ENCODE measurements at places on chromosomes 5 and 9.

- no peak for DNase-seq
Observed at GRCh38 chr5:96143450-96143849, 181.8 kb upstream of the ELL2 start.

- no peak for DNase-seq
Observed at GRCh38 chr5:126015235-126016181, 407.7 kb upstream of the GRAMD2B start.

DNA sequence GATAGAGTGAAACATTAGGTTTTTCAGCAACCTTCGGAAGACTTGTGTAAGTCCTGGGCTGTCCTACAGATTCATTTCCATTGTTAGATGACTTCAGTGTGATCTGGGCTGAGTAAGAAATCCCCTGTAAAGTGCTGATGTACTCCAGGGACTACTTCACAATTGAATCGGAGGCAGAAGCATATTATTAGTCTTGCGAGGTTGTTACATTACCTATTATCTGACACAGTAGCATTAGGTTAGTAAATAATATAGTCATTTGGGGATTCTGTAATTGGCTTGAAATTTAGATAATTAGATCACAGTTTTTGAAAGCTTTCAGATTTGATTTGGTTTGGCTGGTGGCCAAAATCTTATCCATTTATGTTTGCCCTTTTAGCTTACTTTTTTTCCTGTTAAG is 62.4 kb downstream of the DMRT1 start:
- DNase-seq = no peak

DNA sequence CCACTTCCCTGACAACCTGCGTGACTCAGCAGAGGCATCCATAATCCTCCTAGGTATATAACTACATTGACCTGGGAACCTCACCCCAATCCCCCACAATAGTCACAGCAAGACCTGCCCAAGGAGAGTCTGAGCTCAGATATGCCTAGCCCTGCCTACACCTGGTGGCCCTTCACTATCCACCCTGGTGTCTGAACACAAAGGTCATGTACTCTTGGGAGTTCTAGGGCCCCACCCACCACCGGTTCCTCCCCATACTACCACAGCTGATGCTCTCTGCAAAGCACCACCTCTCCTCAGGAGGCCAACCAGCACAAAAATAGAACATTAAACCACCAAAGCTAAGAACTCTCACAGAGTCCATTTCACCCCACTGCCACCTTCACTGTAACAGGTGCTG is 34.8 kb upstream of the CARTPT start:
- DNase-seq = no peak

DNA sequence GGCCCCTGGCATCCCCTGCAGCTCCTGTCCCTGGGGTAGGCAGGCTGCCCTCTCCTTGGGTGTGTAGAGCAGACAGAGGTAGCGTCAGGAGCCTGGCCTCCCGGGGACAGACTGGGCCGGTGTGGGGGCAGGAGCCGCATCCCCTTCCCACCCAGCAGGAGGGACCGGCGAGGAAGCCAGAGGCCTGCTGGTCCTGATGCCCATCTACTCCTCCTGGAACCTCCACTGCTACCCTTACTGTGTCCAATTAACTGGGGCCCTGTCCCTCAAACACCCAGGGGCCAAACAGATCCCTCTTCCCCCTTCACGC is 15.6 kb downstream of the RALGDS start:
- DNase-seq = no peak

GRCh38 chr9:318646-319045 is 104.0 kb downstream of the DOCK8 start:
- no peak for DNase-seq
